ENCODE measurements at places on chromosomes 1 and 21. TPM values are rescaled to one million over a fixed set of nuclear protein-coding genes. Genes with fewer than 3 reads are reported as not detected.

TDRD5 gene
- total RNA-seq: 2.9 TPM

TNFRSF4 gene
- not detected for total RNA-seq

HCRTR1 gene
- total RNA-seq: 1.6 TPM

CENPL gene
- 19.6 TPM for total RNA-seq

KMO gene
- 0.82 TPM for total RNA-seq

LMX1A gene
- total RNA-seq: not detected

UBL4B gene
- 0.41 TPM for total RNA-seq

OR2T2 gene
- not detected for total RNA-seq

FOXJ3 gene
- 90.5 TPM for total RNA-seq

NR1I3 gene
- total RNA-seq: not detected

CLCNKA gene
- total RNA-seq: 0.41 TPM

TMPRSS2 gene
- total RNA-seq: not detected

CD2 gene
- total RNA-seq: not detected
